Stimulated activated CD4-positive, alpha-beta T cell treated with anti-CD3 and anti-CD28 coated beads, Interleukin-1b, Interleukin-23, amount 100 ng/mL, for 4 hours (primary cell): ENCODE measurements at places on chromosomes 3 and 15.

GRCh38 chr15:42457445-42458442, 33.2 kb downstream of the ZNF106 start:
- DNase-seq: no peak

DNA sequence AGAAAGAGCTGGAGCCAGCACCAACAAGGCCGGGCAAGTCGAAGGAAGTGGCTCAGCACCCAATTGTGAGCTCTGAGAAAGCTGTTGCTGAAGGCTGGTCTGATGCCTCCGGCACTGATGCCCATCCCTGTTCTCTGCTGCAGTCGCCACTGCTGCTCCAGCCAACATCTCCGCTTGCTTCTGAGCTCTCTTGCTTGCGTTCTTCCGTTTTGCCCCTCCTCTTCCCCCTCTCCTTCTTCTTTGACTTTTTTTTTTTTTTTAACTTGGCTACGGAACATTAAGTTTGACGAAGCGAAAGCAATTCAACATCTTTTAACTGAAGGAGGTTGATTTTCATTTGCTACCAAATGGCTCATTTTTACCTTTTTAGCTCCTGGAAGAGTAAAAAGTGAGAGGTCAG, 442.9 kb downstream of the MCTP2 start:
- DNase-seq: no peak

DNA sequence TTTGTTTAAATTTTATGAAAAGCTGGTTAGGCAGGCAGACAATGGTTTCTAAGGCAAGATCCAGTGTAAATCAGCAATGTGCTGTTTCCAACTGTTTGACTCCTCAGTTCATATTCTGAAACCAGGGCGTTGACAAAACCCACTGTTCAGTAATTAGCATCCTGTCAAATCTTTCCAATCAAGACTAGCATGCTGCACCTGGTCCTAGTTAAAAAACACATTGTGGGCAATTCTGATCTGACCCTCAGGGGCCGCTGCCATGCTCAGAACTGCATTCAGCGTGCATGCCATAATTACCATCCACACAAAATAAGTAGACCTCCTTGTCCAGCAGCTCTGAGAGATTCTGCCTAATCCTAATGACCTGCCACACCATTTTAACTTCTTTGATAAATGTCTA, 20.9 kb upstream of the RBP1 start:
- DNase-seq: no peak

GRCh38 chr3:109553591-109554371, 216.4 kb upstream of the DPPA4 start:
- no peak for DNase-seq

DNA sequence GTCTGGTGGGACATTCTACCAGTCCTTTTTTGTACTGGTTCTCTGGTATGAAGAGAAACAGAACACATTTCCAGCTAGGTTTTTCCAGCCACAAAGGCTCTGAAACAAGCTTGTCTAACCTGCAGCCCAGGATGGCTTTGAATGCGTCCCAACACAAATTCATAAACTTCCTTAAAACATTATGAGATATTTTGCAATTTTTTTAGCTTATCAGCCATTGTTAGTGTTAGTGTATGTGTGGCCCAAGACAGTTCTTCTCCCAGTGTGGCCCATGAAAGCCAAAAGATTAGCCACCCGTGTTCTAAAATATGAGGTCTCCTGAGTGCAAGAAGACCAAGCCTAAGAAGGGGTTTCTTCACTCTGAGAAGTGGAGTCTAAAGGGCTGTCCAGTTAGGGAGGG, 18.4 kb upstream of the TIMP4 start:
- no peak for DNase-seq

- DNase-seq: no peak
Measured at GRCh38 chr3:21920421-21920861, 169.4 kb upstream of the ZNF385D start.

DNA sequence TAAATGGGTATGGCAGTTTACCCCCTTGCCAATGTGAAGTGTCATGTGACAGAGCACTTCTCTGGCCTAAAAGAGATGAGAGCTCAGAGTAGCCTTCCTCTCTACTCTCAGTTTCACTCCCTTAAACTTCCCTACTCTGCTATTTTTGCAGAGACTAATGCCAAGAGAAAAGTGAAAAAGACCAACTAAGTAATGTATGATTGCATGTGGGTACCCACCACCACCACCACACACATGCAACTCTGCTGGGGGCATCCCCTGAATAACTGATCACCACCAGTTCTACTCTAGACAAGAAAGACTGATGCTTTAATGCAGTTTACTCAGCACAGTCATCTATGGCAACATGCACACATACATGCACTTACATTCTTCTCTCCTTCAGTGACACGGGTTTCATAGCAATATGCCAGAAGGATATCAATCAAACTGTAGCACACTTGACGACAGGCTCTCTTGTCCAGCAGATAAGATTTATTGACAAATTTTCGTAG, 31.3 kb downstream of the SHQ1 start:
- no peak for DNase-seq

- no peak for DNase-seq
Measured at GRCh38 chr3:175066617-175067415, 207.7 kb downstream of the NAALADL2 start.

- DNase-seq: no peak
Measured at GRCh38 chr15:77643764-77644163, 11.1 kb upstream of the LINGO1 start.

DNA sequence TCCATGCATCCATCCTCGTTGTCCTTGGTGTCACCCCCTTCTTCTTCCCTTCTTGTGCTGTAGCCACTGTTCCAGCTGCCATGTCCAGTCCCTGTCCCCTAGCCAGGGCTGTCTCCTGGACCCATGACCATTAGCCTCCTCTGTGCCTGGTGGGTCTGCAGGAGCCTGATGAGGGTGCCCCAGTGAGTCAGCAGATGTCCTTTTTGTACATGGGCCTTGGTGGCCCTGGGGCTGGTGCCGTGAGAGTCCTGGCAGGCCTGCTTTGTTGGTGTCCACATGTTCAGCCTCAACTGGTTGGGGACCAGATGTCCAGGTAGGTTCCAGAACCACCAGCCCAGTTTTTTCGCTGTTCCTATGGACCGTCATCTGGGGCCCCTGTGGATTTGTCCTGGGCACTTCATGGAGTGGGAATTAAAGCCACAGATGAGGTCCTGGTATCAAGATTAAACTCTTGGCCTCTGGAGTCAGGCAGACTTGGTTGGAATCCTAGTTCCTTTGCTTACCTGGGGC, 66.1 kb downstream of the FBLN2 start:
- DNase-seq: no peak

GRCh38 chr15:50066202-50066601, 52.8 kb downstream of the ATP8B4 start:
- no peak for DNase-seq

DNA sequence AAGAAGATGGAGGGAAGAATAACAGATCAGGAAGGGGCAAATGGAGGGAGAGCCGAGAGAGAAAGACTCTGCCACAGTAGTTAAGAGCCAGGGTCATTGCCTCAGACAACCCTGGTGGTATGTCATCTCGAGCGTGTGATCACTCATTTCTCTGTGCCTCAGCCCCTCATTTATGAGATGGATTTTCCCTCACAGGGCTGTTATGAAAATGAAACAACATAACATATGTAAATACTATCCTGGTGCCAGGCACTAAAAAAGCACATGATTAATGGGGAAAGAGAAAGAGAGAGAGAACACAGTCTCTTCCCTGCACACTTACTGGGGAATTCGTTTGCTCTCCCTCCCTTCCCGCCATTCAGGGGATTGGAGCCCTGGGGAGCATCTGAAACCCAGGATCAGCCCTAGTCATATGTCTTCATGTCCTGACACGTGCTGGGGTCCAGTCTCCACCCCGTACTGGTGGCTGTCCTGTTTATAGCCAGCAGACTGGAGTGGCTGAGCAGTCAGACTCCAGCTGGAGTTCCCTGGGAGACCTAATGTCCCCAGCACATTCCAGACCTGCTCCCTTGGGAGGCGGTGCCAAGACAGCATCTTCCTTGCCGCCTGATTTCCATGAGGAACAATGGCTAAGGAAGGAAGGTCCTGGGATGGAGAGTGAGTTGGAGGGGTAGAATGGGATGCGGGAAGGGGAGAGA, 14.7 kb upstream of the AMOTL2 start:
- DNase-seq: no peak

DNA sequence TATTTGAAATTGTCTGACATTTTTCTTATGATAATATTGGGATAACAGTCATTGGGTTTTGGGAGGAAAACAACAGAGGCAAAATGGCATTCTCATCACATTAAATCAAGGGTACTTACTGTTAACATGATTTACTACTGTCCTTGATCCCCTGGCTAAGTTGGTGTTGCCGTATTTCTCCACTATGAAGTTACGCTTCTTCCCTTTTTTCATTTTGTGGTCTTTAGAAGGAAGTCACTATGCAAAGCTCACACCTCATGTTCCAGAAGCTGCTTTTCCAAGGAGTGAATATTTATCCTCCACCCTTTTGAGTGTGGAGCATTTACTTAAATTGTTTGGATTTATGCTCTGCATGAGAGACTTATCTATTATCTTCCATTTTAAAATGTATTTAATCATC, 63.7 kb downstream of the ALCAM start:
- DNase-seq: no peak
